AG10803 (cell line): ENCODE measurements at places on chromosomes 4 and X.

DNA sequence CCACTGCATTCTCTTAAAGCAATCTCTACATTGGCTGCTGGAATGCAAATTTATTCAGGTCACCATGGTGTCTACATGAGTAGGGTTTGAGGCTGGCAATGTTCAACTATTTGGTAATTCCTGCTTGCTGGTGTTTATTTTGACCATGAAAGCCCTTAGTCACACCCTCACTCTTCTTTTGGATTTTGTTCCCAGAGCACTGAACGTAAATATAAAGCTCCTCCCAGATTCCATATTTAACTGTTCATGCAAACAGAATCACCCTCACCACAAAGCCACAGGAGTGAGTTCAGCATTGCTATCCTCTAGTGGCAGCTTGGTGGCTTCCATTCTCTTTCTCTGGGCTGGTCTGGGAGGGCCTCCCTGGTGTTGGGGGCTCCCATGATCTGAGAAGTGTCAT lies 82.8 kb downstream of the LNX1 start:
- peak; percentile 76 for DNase-seq

- DNase-seq, result no peak
Measured at GRCh38 chr4:103853627-103854026, 133.8 kb upstream of the TACR3 start.

- no peak for DNase-seq
Measured at GRCh38 chrX:39582091-39582490, 515.7 kb downstream of the BCOR start.

DNA sequence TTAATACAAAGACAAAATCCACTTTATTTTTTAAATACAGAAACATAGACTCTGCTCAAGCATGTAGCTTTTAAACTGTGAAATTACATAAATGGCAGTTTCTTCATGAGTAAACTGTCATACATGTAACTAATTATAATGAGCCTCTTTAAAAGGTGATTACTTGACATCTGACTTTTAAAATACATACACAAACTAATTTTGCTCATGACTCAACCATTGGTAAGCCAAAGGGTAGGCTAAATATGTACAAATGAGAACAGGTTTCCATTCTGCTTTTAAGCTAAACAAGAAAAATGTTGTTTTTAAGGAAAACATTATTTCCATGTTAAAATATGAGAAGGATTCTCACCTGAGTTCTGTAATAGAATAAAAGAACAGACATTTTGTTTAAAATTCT lies 27.9 kb downstream of the CAMK2D start:
- no peak for DNase-seq

DNA sequence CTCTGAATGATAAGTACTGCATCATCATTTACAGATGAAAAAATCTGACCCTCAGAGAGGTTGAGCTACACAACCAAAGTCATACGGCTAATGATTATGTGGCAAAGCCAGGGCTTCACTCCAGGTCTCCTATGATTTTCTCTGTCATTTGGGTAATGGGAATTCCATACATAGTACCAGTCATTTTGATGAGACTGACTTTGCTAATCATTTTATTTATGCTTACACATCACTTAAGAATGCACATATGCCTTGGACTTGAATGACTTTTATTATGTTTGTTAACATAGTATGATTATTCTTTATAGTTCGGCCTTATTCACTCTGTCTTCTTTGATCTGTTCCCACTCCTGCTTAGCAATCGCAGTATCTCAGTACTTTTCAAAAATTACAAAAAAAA lies 255.1 kb upstream of the GPRIN3 start:
- no peak for DNase-seq

DNA sequence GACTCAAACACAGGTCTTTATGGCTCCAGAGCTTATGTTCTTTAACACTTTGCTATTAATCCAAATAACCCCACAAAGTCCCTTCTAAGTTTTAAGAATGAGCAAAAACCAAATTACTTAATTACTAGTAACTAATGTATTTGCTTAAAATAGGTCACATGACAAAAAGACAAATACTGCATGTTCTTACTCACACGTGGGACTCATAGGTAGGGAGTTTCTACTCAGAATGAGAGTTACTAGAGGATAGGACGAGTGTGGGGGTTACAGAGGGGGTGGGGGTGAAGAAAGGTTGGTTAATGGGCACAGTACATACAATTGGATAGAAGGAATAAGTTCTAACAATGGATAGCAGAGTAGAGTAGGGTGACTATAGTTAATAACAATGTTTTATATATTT lies 5.8 kb downstream of the RPS6KA3 start:
- DNase-seq, result no peak

DNA sequence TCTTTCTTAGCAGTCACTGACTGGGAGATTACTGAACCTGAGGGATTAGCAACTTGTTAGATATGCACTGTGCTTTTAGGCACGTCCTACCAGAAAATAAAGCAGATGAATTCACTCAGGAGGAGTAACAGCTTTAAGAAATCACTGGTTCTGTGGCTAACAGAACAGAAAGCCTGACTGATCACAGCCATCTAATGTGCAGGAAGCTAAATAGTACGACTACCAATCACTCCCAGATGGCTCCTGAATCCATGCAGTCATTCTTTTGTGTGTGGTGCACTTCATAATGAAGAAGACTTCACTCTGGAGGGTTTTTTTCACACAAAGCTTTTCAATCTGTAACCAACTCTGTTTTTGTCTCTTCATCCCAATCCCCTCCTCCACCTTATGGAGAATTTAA lies 305.3 kb upstream of the INTU start:
- DNase-seq, result no peak

GRCh38 chrX:9598344-9598743 lies 133.5 kb downstream of the TBL1X start:
- no peak for DNase-seq

DNA sequence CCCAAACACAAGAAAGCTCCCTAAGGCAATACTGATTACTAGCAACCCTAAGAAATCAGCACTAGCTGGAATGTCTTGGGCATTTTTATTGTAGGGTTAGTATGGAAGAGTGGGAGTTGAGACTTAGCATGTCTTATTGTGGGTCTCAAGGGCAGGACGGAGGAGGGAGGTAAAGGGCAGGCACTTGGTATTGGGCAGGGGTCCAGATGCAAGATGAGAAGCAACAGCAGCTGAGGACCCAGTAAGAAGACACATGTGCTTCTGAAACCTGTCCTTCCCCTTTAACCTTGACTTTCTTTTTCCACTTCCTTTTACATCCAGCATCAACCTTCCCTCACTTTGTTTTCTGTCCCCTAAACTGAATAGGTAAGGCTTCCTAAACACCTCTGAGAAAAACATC lies 37.4 kb downstream of the LARP7 start:
- DNase-seq, result no peak

GRCh38 chr4:141275834-141276233 lies 55.1 kb downstream of the ZNF330 start:
- DNase-seq, result peak; percentile 92
